Fibroblast of villous mesenchyme (primary cell): ENCODE measurements at places on chromosomes 11 and 22. TPM values are rescaled to one million over a fixed set of nuclear protein-coding genes. Genes with fewer than 3 reads are reported as not detected.
A peak's percentile ranks its signal among the peaks of the same experiment; 100 is the strongest.

Gene ACR
- total RNA-seq: not detected in 2 replicates

Gene MAML2
- total RNA-seq: 16.8 and 30.7 TPM in 2 replicates

DNA sequence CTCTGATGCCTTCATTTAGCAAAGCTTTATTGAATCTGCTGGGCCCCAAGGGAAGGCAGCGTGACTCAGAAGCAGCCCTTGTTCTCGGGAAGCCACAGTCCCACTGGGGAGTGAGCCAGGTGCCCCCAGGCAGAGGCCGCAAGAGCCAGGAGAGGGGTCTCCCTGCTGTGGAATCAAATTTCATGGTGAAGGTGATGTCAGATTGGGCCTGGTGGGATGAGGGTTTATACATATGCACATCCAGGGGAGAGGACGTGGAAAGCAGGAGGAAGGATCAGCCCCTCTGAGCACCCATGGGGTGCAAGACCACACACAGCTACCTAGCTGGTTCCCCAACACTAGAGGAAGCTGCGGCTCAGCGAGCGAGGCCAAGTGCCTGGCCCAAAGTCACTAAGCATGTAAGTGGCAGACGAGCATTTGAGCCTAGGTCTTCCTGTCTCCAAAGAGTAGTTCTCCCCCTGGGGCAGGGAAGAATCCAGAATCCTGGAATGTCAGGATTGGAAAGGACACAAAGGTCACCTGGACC lies 2.0 kb downstream of the SYNGR1 start:
- DNase-seq: no peak

Gene OLFML1
- 1.9 and 2.2 TPM in 2 replicates for total RNA-seq

- no peak for DNase-seq
Measured at GRCh38 chr11:34206407-34207300, 101.2 kb downstream of the NAT10 start.

GRCh38 chr11:24496736-24497725 lies at the start of gene LUZP2:
TSS of gene LUZP2 (plus strand) at chr11:24497053.
- DNase-seq: no peak

DNA sequence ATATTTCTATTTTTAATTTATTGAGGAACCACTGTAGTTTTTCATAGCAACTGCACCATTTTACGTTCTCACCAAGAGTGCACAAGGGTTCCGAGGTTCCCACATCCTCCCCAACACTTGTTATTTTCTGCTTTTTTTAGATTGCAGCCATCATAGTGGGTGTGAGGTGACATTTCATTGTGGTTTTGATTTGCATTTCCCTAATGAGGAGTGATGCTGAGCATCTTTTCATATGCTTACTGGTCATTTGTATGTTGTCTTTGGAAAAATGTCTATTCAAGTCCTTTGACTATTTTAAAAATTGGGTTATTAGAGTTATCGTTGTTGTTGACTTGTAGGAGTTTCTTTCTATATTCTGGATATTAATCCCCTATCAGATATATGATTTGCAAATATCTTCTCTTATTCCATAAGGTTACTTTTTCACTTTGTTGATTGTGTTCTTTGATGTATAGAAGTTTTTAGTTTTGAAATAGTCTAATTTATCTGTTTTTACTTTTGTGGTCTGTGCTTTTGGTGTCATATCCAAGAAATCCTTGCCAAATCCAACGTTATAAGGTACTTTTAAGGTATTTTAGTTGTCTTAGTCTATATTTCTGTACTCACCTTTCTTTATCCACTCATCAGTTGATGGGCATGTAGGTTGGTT lies 9.0 kb downstream of the NEAT1 start:
- DNase-seq: peak; percentile 67
